ENCODE measurements at places on chromosomes 5 and 9. TPM values are rescaled to one million over a fixed set of nuclear protein-coding genes. Genes with fewer than 3 reads are reported as not detected.

The LPCAT1 gene
- 61.4 TPM for total RNA-seq

The NMUR2 gene
- total RNA-seq = not detected

The PRRC1 gene
- 60.4 TPM for total RNA-seq

The SLC23A1 gene
- not detected for total RNA-seq

Data from smooth muscle cell of trachea (primary cell).